ENCODE measurements at places on chromosomes 4 and X. TPM values are rescaled to one million over a fixed set of nuclear protein-coding genes. Genes with fewer than 3 reads are reported as not detected.

The SPP1 gene
- total RNA-seq = 7.9 TPM

The ABCG2 gene
- total RNA-seq = 8.0 TPM

The VEGFD gene
- 1.1 TPM for total RNA-seq

The JCHAIN gene
- total RNA-seq = 46.8 TPM

The MAB21L2 gene
- total RNA-seq = not detected

The DCAF4L1 gene
- total RNA-seq = 0.47 TPM

The ERAS gene
- total RNA-seq = not detected

The MTCP1 gene
- total RNA-seq = 0.84 TPM

The ZAR1 gene
- not detected for total RNA-seq

The KLKB1 gene
- 1.3 TPM for total RNA-seq

The TSPAN7 gene
- 18.7 TPM for total RNA-seq

The UBE2D3 gene
- total RNA-seq = 417 TPM

DNA sequence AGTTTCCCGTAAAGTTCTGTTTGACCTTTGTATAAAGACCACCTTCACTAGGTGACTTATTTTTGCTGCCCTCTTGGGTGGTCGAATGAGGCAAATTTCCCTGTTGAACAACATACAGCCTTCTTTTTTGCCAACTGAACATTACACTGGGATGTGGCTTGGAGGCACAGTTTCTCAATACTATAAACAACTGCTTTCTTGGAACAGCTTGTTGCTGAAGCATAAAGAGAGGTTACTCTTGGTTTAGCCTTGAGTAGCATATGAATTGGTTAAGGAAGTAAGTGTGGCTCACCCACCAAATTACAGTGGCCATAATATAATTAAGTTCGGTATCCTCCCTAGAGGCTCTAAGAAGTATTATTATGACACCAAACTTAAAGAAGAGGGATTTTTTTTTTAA, 40.0 kb downstream of the HHIP start:
- DNase-seq = no peak

DNA sequence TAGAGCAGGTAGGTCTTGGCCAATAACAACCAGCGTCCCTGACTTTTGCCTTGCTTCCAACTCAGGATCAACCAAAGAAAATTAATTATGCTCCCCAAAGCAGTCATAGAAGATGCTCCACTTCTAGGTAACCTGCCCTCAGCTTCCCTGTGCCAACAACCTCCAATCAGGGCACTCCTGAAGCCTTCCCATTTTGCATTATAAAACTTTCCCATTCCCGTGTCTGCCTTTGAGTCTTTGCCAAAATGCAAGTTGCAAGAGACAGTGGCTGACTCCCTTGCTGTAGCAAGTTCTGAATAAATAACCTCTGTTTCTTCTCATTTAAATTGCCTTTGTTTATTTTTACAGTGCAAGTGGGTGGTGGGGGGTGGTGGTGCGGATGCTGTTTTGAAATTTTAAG, 418.0 kb downstream of the PACRGL start:
- no peak for DNase-seq

DNA sequence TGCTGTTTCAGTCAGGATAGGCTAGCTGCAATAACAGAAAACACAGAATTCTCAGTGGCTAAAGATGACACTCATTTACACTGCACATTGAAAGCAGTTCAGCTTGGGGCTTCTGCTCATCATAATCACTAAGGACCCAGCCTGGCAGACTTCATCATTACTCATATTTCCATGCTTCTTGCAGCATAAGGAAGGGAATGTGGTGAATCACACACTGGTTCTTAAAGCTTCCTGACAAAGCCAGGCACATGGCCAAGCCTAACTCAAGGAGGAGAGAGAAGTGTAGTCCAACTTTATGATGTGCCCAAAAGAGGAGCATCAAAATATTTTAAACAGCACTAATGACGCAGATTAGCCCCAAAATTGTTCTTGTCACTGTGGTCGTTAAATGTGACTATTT, 186.5 kb downstream of the BANK1 start:
- peak; percentile 32 for DNase-seq

DNA sequence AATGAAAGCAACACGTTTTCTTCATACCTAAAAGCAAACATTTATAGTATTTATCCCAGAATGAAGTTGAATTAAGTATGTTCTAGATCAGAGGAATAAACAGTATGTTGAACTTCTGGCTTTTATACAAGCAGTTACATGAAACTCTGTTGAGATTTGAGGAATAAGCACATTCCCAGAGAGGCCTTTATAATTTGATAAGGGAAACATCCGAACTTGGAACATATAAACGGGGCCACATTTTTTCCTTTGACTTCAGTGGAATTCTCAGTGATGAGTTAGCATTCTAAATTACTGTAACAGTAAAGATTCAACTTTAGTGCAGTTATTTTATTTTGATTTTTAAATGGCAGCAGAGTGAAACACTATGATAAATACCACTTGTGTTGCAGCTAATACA, 119.5 kb downstream of the GLRA3 start:
- DNase-seq = no peak

DNA sequence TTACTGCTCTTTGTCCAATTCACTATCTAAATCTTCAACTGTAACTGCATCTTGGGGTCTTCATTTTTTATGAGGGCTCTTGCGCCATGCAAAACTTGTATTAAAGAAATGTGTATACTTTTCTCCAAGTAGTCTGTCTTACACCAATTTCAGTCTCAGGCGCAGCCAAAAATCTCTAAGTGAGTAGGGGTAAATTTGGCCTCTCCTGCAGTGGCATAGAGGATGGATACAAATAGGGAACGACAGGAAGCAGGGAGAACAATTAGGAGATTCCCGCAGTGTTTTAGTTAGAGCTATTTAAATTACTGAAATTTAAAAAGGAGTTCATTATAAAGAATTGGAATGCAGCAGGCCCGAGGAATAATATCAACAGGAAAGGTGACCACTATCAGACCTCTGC, 30.2 kb downstream of the DMP1 start:
- no peak for DNase-seq

DNA sequence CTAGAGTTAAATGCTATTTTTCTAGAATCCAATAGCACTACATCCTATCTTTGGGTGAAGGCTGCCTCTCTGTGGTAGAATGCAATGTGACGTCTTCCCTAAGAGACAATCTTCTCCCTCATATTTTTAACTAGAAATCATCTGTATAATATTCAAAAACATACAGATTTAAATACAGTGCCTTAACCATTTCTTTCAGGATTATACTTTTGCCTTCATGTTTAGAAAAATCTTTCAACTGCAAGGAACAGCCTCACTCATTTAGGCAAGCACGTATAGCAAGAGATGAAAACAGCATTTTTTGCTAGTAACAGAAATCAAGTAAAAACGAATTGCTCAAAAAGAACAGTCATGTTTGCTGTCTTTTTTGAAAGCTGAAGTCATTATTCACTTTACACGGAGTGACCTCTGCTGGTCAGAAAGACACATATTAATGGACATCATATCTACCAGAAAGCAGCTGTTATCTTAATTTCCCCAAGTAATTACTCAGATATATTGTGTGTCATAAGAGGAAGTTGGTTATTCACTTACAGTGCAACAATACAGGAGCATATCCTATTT, 422.3 kb downstream of the STPG2 start:
- no peak for DNase-seq

GRCh38 chr4:141541851-141542250, 94.5 kb upstream of the IL15 start:
- no peak for DNase-seq

GRCh38 chr4:74366367-74366911, 1.5 kb downstream of the EREG start:
- no peak for DNase-seq

GRCh38 chrX:71533516-71533850, 579 bp downstream of the OGT start:
- DNase-seq = no peak

- DNase-seq = no peak
These were observed 86.1 kb downstream of the SYNPO2 start for GRCh38 chr4:118974758-118975157.

GRCh38 chr4:160772668-160773067, 1391.1 kb downstream of the FSTL5 start:
- DNase-seq = no peak

DNA sequence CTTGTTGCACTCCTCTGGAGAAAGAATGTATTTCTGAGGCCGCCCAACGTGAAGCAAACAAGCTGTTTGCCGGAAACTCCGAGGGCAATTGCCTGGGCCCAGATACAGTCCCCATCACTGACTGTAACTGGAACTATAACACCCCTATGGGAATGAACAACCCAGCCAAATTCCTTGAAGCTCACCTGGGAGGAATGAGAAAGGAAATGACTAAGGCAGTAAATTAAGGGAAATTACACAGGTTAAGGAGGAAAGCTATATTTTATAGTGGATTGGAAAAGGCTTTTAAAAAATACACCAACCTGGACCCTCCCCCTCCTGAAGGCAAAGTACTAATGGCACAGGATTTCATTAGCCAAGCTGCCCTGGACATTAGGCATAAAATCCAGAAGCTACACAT, 11.7 kb upstream of the HERC5 start:
- DNase-seq = no peak

GRCh38 chr4:80466618-80467017, 131.1 kb downstream of the CFAP299 start:
- DNase-seq = no peak

- no peak for DNase-seq
These were observed 13.5 kb downstream of the NSUN7 start for GRCh38 chr4:40763228-40763716.

DNA sequence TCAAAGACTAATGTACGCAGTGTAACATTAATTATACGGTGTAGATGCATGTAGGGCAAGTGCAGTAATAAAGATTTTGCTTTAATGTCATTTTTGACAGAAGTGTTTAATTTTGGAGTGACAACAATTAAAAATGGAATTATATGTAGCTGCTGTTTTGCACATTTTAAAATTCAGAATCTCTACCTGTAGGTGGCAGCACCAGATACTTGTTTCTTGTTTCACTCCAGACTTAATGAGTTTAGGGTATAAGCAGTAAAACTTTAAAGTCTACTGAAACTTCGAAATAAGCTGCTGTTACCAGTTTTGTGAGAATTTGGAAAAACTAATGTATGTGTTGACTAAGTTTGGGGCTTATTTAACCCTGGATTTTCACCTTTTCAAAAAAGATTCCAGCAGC, 144.9 kb downstream of the POLA1 start:
- no peak for DNase-seq

GRCh38 chrX:2145692-2146367, 354.9 kb downstream of the DHRSX start:
- no peak for DNase-seq

- DNase-seq = no peak
These were observed 2.5 kb upstream of the SLC2A9 start for GRCh38 chr4:10023806-10024205.

GRCh38 chr4:102862747-102863146, 6.0 kb upstream of the CISD2 start:
- no peak for DNase-seq

GRCh38 chrX:11187001-11187400, 75.9 kb downstream of the HCCS start:
- DNase-seq = no peak

DNA sequence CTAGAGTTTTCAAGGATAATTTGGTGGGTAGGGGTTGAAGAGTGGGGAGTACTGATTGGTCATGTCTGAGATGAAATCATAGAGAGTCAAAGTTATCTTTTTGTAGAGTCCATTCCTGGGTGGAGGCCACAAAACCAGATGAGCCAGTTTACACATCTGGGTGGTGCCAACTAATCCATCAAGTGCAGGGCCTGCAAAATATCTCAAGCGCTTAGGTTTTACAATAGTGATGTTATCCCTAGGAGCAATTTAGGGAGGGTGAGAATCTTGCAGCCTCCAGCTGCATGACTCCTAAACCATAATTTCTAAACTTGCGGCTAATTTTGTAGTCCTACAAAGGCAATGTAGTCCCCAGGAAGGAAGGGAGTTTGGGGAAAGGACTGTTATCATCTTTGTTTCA, 988.3 kb upstream of the LCORL start:
- DNase-seq = no peak

GRCh38 chr4:185683222-185683621, 128.8 kb downstream of the SORBS2 start:
- DNase-seq = no peak

GRCh38 chrX:9533611-9534010, 68.8 kb downstream of the TBL1X start:
- DNase-seq = no peak

GRCh38 chrX:154779261-154779660, 16.6 kb downstream of the DKC1 start:
- no peak for DNase-seq

DNA sequence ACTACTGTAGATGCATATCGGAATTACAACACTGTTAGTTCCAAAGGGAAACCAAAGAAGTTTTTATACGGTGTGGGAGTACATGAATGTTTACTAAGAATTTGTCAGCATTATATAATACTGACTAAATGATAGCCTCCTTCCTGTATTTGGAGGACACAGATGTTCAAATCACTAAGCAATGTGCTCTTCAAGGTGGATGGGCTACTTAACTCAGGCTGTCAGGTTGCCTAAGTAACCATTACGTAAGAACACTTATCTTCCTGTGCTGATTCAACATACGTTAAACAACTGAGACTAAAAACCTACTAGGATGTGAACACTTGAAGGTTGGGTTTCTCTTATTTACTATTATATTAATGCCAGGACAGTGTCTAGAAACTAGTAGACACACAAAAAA, 81.9 kb upstream of the HPGD start:
- DNase-seq = no peak

- DNase-seq = no peak
These were observed 2.0 kb upstream of the MXD4 start for GRCh38 chr4:2263926-2264321.

GRCh38 chr4:174401471-174402130, 117.9 kb downstream of the CEP44 start:
- no peak for DNase-seq

GRCh38 chr4:136637071-136637777, 895.1 kb downstream of the PCDH18 start:
- DNase-seq = no peak

DNA sequence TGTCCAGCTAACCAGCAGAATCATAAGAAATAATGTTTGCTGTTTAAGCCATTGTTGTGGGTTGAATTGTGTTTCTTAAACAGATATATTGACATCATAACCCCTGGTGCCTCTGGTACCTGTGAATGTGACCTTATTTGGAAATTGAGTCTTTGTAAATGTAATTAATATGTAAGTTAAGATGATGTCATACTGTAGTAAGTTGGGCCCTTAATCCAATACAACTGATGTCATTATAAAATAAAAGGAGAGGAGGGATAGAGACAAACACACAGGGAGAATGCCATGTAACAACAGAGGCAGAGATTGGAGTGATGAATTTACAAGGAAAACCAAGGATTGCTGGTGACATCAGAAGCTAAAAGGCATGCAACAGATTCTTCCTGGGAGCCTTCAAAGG, 141.4 kb downstream of the ZIC3 start:
- no peak for DNase-seq

DNA sequence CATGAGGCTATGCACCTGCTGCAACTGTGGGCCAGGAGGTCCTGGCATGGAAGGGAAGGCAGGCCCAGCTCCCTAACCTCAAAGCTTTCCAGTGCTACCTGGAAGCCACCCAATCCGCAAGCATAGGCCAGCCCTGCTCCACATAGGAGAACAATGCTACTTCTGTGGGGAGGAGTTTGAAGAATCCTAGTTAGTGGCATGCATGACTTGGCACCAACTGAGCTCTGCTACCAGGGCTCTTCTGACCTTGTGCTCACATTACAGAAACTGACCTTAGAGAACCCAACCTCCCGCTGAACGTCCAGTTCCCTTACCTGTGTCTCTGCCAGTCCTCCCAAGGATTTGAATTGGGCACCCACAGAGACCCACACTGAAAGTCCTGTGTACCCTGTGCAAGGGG, 58.8 kb downstream of the USP46 start:
- DNase-seq = no peak

- no peak for DNase-seq
These were observed 198.4 kb upstream of the SFRP2 start for GRCh38 chr4:153987291-153987690.

Measured in omental fat pad (tissue), 4 donors.